Activated naive CD8-positive, alpha-beta T cell treated with anti-CD3 and anti-CD28 coated beads, Interleukin-2, amount 50 U/mL, for 16 hours (primary cell): ENCODE measurements at places on chromosomes 12 and 14.

GRCh38 chr12:107167756-107168155, 74.4 kb upstream of the CRY1 start:
- DNase-seq = no peak

DNA sequence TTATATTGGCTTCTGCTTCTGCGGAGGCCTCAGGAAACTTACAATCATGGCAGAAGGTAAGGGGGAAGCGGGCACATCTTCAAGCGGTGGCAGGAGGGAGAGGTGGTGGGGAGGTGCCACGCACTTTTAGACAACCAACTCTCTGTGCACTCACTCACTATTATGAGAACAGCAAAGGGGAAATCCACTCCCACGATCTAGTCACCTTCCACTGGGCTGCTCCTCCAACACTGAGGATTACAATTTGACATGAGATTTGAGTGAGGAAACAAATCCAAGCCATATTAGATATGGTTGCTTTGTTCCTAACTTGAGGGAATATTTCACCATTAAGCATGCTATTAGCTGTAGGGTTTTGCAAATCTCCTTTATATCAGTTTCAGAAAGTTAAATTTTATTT, 80.3 kb downstream of the UNC79 start:
- no peak for DNase-seq

GRCh38 chr12:102234599-102234998, 37.0 kb upstream of the PMCH start:
- DNase-seq = no peak

- no peak for DNase-seq
Measured at GRCh38 chr12:123445388-123446332, 9.2 kb upstream of the RILPL2 start.

- no peak for DNase-seq
Measured at GRCh38 chr14:52619687-52620086, 67.1 kb downstream of the GPR137C start.

DNA sequence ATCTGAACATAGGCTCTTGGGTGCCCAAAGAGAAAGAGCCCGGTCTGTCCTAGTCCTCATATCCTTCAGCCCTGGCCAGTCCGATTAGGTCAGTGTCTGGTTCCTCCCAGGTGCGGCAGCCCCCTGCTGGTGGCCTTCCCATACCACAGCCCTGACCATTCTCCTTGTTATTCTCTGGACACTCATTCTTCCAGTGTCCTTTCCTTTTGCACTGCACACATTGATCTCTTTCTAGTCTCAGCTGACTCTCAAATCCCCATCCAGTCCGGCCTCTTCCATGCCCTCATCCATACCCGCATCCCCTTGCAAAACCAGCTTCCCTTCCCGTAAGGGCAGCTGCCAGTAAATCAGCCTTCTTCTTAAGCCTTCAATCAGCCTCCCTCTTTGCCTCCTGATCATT, 1316.3 kb downstream of the TMEM121 start:
- DNase-seq = no peak

GRCh38 chr12:126396536-126396935, 1331.3 kb downstream of the AACS start:
- no peak for DNase-seq

DNA sequence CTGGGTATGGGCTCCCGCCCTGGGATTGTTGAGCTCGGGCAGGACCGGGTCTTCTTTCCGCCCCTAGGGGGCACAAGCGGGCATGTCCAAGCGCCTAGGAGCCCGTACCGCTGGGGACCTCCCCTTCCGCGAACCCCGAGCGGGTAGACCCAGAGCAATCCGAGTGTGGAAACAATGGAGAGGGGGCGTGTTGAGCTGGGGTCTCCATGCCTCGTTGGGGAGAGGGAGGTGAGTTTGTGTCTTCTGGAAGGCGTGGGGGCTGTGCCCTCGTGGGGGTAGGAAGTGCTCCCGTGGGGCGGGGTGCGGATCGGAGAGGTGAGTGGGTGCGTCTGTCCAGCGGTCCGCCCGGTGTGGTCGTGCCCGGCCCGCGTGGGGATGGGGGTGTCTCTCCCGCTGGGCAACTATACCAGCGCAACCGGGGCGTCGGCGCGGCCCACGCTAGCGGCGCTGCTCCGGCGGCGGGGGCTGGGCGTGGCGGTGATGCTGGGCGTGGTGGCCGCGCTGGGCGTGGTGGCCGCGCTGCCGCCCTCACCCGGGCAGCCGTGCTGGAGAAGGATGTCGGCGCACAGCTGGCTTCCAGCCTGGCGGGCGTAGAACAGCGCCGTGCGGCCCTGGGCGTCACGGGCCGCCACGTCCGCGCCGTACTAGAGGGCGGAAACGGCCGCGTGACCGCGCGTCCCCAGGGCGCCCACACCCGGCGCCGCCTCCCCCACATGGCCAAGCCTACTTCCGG, 12.2 kb downstream of the AGAP2 start:
- no peak for DNase-seq

GRCh38 chr12:40054555-40055227, 51.2 kb downstream of the SLC2A13 start:
- no peak for DNase-seq

GRCh38 chr12:22283508-22283907, 51.0 kb downstream of the ST8SIA1 start:
- no peak for DNase-seq

GRCh38 chr14:32044454-32044853, 32.6 kb upstream of the ARHGAP5 start:
- DNase-seq = no peak

GRCh38 chr12:693934-694533, 30.8 kb upstream of the NINJ2 start:
- no peak for DNase-seq
